Mucosa of gallbladder (tissue), 1 donor: ENCODE measurements at places on chromosomes 5 and 9.
A peak's percentile ranks its signal among the peaks of the same experiment; 100 is the strongest.

DNA sequence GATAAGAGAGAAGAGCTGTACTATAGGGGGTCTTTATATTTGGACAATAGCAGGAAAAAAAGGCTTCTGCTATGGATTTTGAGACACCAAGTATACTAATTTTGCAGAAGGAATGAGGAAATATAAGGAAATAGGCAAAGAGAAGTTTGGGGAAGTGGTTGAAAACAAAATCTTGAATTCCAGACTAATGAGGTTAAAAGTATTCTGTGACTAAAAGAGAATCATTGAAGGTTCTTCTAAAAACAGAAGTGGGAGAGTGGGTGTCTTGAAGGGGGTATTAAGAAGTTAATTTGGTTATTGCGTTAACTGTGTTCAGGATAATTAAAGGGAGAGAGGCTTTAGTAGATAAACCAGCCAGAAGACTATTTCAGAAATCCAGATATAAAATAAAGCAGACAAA, 148.7 kb downstream of the RFK start:
- no peak for DNase-seq

GRCh38 chr9:113564498-113565237, 101.1 kb downstream of the RGS3 start:
- peak; percentile 84 for DNase-seq

DNA sequence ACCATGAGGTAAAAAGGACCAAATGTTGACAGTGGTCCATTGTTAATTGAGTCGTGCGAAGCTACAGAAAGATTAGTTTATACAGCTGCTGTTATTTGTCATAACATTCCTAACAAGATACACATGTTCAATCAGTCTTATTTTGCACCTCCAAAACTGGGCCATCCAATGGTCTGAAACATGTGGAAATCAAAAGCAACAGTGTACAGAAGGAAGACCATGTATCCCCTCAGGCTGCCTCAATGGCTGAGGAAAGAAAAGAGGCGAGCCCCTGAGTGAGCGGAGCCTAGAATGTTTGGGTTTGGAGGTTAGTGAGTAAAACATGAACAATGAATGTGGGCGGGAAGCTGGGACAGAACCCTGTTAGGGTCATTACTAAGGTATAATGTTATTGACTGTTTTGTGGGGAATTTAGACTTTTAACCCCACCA, 35.6 kb downstream of the NFIB start:
- DNase-seq, result no peak

- DNase-seq, result no peak
These were observed 37.8 kb upstream of the IFNE start for GRCh38 chr9:21519855-21520434.

- no peak for DNase-seq
These were observed 118.0 kb upstream of the OR13F1 start for GRCh38 chr9:104386013-104386412.

DNA sequence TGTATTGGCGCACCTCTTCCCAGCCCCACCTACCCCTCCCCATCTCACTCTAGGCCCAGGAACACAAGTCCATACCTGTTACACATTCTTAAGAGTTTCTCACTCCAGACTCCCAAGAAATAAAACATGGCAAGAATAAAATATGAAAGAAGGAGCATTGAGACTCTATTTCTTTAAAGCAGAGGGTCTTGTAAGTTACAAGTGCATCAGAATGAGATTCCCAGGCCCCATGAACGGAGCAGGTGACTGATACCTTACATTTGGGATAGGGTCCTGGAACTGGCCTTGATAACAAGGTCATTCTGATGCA, 5.7 kb downstream of the EGR1 start:
- no peak for DNase-seq

- DNase-seq, result no peak
These were observed 16.3 kb upstream of the OLFM1 start for GRCh38 chr9:135070964-135071735.

GRCh38 chr5:174599992-174600391, 124.4 kb upstream of the MSX2 start:
- DNase-seq, result no peak

GRCh38 chr5:91706785-91707520, 323.8 kb upstream of the ARRDC3 start:
- no peak for DNase-seq

- DNase-seq, result no peak
These were observed 86.4 kb downstream of the ADRB2 start for GRCh38 chr5:148912714-148913398.

GRCh38 chr5:78661691-78662090, 13.1 kb upstream of the LHFPL2 start:
- no peak for DNase-seq

DNA sequence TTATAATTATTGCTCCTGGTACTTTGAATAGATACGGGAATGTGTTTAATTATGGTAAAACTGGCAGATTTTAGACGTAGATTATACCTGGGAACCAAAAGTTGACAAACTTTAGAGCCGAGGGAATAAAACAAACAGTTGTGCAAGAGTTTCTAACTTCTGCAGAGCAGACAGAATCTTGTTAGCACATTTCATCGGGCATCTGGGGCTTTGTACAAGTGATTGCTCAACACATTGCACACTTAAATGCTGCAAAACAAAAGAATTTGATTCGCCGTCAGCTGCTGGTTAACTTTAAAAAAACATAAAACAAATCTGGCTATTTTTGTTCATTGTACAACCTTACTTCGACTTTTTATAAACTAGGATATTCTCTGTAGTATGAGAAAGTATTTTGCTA, 398.1 kb downstream of the MAN2A1 start:
- no peak for DNase-seq

- DNase-seq, result no peak
These were observed 420.6 kb downstream of the CTNND2 start for GRCh38 chr5:11483630-11484029.

GRCh38 chr5:77550406-77550805, 58.3 kb upstream of the WDR41 start:
- no peak for DNase-seq

DNA sequence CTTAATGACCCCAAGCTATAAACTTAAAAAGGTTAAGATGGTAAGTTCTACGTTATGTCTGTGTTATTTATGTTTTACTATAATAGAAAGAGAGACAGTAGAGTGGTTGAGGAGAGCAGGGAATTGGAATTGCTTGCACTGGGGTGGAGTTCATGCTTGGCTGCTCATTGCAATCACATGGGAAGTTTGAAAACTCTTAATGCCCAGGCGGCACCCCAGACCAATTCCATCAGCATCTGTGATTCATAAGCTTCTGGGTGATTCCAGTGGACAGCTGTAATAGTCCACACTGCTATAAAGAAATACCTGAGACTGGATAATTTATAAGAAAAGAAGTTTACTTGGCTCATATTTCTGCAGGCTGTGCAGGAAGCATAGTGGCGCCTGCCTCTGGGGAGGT, 323.9 kb upstream of the MSX2 start:
- DNase-seq, result no peak

DNA sequence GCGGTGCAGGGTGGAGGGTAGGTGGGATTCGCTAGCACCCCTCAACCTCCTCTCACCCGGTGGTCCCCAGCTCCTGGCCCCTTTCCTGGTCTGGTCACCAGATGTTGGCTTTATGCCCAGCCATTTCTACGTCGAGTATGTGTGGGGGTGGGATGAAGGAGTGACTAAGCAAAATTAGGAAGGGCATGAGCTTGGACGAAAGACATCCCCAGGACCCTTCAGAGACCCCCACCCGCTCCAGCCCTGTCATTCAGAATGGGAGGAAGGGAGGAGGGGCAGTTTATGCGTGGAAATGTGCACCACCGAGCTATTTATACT, 742 bp downstream of the BHMT2 start:
- DNase-seq, result no peak

GRCh38 chr5:114544561-114544960, 182.7 kb downstream of the KCNN2 start:
- DNase-seq, result no peak

DNA sequence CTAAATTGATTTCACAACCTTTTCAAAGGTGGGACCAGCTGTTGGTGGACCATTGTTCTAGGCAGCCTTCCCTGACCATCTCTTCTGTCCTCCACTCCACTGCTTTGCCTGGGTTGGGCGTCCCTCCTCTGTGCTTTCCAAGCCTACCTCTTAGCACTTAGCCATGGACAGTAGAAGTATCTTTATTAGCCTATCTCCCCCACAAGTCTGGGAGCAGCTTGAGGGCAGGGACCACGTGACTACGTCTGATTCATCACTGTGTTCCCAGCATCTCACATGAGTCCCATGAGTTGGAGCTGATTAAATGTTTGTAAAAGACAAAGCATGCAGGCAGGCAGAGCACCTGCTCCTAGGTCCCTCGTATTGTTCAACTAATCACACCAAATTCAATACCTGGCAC, 20.9 kb downstream of the MORN5 start:
- DNase-seq, result no peak

- DNase-seq, result no peak
These were observed 91.8 kb upstream of the TBCA start for GRCh38 chr5:77867914-77868313.

DNA sequence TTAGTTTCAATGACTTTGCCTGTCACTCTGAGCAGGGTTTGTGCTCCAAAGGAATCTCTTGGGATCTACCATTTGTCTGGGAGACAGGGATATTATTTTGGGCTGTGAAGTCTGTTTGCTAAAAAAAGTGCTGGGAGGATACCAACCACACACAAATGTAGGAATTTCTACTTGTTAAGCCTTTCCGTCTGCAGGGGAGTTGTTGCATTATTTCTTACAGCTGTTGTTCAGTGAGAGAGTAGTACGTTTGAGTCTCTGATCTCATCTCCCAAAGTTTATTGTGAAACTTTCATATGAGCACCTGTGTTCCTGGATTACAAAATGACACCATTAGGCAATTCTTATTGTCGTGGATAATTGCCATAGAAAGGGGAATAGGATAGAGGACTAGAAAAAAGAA, 78.3 kb upstream of the SEMA6A start:
- no peak for DNase-seq

DNA sequence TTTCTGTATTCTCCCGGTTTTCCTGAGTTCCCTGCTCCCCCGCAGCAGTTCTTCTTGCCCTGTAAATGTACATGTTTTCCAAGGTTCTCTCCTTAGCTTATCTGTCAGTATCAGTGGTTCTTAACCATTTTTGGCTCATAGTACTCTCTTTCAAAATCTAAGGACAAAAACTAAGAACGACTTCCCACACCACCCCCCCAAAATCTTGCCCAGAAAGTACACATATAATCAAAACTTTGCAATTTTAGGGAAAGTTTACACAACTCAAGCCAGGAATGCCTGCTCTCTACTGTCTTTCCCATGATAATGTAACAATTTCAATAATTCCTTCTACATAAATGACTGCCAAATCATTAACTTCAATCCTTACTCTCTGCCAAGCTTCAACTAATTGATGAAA, 4.5 kb downstream of the DCAF12 start:
- no peak for DNase-seq

DNA sequence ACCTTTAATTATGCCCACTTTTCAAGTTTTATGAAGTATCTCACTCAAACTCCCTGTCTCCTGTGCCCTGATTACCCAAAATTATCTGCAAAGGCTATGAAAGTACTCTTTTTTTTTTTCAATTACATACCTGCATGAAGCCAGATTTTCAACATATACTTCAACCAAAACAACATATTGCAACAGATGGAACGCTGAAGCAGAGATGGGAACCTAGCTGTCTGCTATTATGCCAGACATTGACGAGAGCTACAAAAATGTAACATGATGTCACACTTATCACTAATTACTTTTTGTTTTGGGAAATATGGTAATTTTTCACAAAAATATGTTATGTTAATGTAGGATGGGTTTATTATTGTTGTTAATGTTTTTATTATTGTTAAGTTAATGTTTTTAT, 86.5 kb upstream of the SLC1A3 start:
- DNase-seq, result no peak

DNA sequence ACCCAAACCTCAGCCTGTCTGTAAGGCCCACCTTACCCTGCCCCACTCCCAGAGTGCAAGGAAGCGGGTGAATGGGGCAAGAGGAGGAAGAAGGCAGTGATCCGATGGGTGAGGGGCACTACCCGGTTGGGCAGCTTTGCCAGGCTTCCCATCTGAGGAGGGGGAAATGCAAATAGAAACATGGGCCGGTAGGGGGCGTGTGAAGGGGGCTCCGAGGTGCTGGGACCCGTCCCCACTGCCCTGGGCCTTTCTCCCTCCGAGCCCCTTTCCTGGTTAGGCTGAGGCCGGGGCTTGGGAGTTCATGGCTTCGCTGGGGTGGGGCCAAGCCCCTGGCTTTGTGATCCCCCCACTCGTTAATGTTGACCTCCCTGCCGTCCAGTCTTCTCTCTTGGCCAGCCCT, 23.6 kb upstream of the MYORG start:
- DNase-seq, result no peak

DNA sequence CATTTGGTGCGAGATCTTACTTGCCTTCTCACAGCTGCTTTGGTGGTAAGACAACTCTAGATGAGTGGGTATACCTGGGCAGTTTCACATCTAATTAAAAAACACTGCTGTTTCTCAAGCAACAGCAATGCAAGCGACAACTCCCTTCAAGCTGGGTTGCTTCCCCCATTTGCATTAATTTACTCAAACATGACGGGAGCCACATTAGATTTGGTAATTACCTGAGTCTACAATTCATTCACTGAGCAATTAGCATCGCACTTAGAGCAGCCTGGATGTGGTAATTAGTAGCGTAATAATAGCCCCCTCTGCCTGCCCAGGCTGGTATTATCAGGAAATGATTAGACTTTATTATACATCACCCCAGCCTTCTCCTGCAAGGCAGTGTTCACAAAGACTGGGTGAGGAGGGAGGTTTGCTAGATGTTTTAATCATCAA, 73.4 kb downstream of the FBXO38 start:
- DNase-seq, result peak; percentile 16

DNA sequence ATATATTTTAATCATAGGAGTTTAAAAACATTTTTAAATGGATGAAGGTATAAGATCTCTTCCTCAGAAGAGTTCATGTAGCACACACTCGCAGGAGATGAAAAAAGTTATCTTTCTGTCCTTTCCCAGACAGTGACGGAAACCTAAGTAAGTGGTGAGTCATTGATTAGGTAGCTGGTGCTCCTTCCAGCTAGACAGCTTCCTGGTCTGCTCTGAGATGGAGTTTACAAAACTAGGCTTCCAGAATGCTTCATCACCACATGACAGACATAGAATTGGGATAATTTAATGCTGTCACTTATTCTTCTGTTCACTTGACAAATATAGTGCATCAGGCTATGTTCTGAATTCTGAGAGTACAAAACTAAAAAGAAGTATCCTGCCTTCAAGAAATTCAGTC, 2393.0 kb upstream of the C9orf72 start:
- no peak for DNase-seq

DNA sequence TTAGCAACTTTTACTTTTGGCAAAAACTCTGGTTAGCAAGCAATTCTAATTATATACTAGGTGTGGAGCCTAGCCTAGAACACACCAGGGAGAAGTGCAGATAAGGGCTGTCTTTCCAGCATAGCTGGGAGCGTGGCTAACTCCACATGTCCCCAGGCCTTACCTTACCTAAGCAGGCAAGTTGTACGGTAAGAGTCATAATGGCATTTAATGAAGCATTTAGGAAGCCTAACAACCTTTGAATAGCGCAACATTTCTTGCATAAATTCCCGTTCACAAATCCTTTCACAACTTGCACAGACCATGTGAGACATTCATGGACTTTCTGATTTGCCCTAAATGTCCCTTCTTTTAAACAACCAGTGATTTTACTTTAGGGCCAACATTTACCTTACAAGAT, 917.4 kb upstream of the ACO1 start:
- DNase-seq, result no peak
